SK-N-DZ (cell line): ENCODE measurements at places on chromosomes 2 and 18.

- no peak for DNase-seq
These were observed 112.0 kb downstream of the ATAD2B start for GRCh38 chr2:23814963-23815362.

DNA sequence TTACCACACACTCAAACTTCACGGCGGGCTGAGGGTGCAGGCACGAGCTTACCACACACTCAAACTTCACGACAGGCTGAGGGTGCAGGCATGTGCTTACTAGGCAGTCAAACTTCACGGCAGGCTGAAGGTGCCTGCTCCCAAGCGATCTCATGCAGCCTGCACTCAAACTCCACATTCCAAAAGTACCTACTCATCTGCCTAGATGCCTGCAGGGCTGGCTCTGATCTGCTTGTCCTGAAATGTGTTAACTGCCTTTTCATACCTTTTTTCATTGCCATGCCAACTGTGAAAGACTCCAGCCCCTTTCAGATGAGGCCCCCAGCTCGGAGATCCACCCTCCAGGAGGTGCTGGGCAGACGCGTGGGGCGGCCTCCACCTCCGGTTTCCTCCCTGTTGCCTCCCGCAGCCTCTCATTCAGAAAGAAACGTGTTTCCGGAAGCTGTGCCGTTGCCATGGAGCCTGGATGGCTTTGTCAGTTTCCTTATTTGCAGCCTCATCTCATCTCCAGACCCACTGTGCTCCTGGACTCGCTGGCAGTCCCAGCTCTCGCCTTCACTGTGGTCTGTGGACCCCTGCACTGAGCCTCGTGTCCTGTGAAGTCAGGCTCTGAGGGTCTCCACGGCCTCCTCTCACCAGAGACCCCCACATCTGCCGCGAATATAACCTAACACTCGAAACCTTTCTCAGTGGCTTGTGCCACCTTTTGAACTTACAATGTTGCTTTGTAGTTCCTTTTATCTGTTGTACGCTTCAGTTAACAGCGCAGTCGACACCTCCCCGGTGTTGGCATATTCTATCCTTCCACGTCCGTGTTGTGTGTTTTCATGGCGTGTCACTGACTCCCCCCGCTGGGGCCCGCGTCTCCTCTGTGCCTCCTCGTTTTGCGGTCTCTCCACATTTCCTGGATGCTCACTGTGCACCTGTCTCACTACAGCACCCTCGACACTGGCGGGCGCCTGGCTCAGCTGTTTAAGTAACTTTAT, 106.1 kb upstream of the ALKAL2 start:
- no peak for DNase-seq

GRCh38 chr2:107502539-107502938, 324.2 kb upstream of the RGPD4 start:
- no peak for DNase-seq

- peak; percentile 94 for DNase-seq
These were observed 133.4 kb upstream of the MYCN start for GRCh38 chr2:15806801-15807417.

- no peak for DNase-seq
These were observed 375.0 kb upstream of the ZEB2 start for GRCh38 chr2:144894612-144895599.

DNA sequence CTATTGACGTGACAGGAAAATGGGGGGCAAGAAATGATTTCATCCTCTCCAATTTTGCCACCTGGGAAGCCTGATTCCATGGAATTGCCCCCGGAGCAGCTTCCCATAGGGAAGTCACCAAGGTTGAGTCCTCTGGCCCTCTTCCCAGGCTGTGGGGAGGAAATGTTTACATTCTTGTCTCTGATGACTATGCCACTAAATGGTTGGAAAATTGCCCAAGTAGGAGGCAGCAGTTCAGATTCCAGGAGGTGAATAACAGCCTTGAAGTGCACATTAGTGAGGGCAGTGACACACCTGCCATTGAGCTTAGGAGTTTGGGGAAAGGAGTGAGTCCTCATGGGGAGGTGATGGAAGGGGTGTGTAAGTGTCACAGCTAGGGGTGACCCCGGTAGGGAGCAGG, 449.2 kb upstream of the DCC start:
- no peak for DNase-seq

- DNase-seq: no peak
These were observed at the start of gene IL36B for GRCh38 chr2:113052396-113052917. Gene IL36B (minus strand): TSS chr2:113052867.

- no peak for DNase-seq
These were observed 7.1 kb downstream of the DSG1 start for GRCh38 chr18:31325051-31325450.

- DNase-seq: no peak
These were observed 7.5 kb upstream of the RNF144A start for GRCh38 chr2:6909431-6910385.

DNA sequence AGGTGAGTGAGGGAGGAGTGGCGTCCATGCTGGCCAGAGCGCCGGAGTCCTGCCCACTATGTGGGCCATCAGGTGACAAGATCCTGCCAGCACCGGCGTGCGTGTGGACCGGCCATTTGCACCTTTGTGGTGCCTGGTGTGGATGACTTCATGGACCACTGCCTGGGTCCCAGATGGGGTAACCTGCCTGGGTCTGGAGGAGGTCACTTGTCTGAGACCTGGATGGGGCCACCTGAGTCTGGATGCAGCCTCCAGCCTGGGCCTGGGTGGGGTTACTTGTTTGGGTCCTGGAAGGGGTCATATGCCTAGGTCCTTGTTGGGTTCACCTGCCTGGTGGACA, 299.6 kb downstream of the NDUFA10 start:
- no peak for DNase-seq

- peak; percentile 86 for DNase-seq
These were observed 323.3 kb downstream of the ZNF804A start for GRCh38 chr2:184921676-184922075.

- no peak for DNase-seq
These were observed 584.8 kb downstream of the TSN start for GRCh38 chr2:122340246-122340645.

DNA sequence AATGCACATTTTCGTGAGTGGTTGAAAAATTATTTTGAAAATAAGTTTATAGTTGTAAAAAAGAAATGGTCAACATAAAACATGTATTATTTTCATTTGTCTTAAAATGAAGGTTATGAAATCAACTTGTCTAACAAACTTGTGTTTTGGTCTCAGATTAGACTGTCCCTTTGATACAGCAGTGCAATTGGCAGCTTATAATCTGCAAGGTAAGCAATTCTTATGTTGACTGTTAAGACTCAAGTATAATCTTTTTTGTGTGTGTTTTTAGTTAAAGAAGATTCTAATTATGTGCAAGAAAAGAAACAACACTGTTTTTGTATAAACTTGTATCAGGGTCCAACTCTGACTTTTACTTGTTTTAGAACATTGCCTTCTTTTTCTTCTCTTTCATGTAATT, 62.7 kb downstream of the EPB41L5 start:
- DNase-seq: no peak

GRCh38 chr2:217743966-217744761, 258.6 kb downstream of the TNS1 start:
- DNase-seq: no peak

GRCh38 chr2:30410217-30410616, 36.8 kb upstream of the LCLAT1 start:
- DNase-seq: no peak

DNA sequence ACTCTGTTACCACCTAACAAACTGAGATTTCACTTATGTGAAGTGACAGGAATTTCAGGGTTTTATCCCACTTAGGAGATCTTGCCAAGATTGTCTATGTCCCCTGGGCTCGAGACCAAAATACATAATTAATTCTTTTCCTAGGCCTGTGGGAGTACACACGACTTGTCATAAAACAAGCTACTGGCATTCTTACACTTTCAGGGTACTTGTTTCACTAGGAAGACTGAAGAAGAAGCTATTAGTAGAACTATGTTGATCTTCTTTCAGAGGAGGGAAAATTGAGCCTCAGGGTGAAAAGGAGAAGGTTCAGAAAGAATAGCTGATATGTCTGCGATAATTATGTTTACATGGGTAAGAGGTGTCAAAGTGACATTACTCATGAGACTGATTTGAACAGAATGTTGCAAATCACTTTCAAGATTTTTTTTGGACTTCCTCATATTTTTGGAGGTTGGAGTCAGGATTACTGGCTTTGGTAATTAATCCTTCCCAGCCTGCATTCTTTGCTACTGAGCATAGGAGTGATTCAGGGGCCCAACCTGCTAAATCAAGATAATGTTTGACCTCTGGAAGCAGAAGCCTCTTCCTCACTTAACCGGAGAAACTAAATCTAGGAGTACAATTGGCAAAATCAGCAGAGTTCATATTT, 240.0 kb upstream of the NT5C1B start:
- no peak for DNase-seq
